Mononuclear cell (primary cell): ENCODE measurements at places on chromosomes 5 and 9. TPM values are rescaled to one million over a fixed set of nuclear protein-coding genes. Genes with fewer than 3 reads are reported as not detected.

FOXD4 gene
- not detected for total RNA-seq

GRM6 gene
- not detected for total RNA-seq

TIMD4 gene
- total RNA-seq: 3.3 TPM

RALGPS1 gene
- 8.2 TPM for total RNA-seq
